Right renal cortex interstitium (tissue), 3 donors: ENCODE measurements at places on chromosomes 2 and 18.

GRCh38 chr18:3297025-3297984, 35.4 kb downstream of the MYL12B start:
- peak; percentile 72 for DNase-seq

GRCh38 chr2:224982910-224983711, 59.2 kb downstream of the DOCK10 start:
- no peak for DNase-seq

- DNase-seq, result no peak
Observed at GRCh38 chr2:68931799-68932198, 20.9 kb downstream of the GKN2 start.

- no peak for DNase-seq
Observed at GRCh38 chr2:231687133-231687852, 21.0 kb upstream of the PTMA start.

GRCh38 chr2:233449921-233450863, 95.9 kb downstream of the DGKD start:
- no peak for DNase-seq
